ENCODE measurements at places on chromosomes 5 and 9.

- no peak for DNase-seq
Observed at GRCh38 chr9:79652598-79652997, 80.8 kb downstream of the TLE4 start.

DNA sequence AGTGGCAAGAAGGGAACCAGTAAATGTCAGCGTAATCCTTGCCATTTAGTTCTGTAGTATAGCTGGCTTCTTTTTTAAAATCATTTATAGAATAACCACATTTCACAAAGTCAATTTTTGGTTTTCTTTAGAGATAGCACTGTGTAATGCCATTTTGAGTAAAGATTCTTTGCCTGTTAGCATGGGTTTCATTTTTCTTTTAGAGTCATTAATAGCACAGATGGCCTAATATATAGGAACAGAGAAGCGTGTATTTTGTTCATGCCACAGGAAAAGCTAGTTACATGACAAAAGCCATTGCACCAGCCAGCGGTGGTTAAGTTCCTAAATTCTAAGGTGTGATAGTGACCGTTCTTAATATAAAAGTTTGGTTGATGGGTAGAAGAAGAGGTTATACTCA lies 1363.9 kb downstream of the MAT2B start:
- DNase-seq: no peak

- DNase-seq: no peak
Observed at GRCh38 chr9:27125030-27125429, 16.0 kb downstream of the TEK start.

- DNase-seq: no peak
Observed at GRCh38 chr5:89106480-89106879, 223.5 kb upstream of the MEF2C start.

DNA sequence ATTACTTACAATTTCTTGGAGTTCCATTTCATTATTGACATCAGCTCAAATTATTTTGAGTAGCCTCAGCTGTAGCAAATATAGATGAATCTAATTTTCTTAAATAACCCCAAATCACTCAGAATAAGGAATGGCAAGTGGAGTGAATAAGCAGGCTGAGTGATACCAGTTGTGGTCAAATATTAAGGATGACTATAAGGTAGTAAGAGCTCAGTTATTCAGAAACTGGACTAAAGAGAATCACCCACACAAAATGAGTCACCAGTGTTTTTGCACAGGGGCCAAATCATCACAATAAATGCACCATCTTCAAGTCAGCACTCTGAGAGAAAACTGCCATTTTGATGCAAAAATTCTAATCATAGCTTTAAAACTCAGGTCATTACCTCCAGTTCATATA lies 128.9 kb upstream of the TARS1 start:
- no peak for DNase-seq

- no peak for DNase-seq
Observed at GRCh38 chr9:112355427-112355897, 22.0 kb upstream of the PTBP3 start.

GRCh38 chr9:95981761-95982390 lies 106.4 kb downstream of the ERCC6L2 start:
- DNase-seq: no peak

DNA sequence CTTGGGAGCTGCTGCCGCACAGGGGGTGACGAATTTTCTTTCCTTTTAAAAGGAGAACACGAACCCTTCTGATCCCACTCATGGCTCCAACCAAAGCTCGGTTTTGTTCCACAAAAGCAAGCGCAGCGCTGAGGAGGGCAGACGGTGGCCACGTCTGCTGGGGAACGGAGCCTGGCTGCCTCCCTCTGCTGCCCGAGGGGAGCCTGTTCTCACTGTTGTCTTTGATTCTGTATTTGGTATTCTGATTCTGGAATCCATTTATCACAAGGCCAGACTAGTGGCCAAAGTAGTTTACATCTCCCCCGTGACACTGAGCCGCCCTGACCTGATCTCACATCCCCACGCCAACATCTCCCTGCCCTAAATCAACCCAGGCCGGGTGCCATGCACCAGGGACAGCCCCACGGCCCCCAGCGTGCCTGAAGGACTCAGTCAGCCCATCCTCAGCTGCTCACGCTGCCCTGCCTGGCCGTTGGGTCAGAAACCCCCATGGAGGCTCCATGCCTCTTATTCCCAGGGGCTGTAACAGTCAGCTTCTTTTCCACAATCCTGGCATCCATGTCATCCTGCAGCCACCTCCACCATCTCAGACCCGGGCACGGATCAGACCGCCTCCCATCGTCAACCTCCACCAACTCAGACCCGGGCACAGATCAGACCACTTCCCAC lies 6.7 kb upstream of the NSMF start:
- no peak for DNase-seq

DNA sequence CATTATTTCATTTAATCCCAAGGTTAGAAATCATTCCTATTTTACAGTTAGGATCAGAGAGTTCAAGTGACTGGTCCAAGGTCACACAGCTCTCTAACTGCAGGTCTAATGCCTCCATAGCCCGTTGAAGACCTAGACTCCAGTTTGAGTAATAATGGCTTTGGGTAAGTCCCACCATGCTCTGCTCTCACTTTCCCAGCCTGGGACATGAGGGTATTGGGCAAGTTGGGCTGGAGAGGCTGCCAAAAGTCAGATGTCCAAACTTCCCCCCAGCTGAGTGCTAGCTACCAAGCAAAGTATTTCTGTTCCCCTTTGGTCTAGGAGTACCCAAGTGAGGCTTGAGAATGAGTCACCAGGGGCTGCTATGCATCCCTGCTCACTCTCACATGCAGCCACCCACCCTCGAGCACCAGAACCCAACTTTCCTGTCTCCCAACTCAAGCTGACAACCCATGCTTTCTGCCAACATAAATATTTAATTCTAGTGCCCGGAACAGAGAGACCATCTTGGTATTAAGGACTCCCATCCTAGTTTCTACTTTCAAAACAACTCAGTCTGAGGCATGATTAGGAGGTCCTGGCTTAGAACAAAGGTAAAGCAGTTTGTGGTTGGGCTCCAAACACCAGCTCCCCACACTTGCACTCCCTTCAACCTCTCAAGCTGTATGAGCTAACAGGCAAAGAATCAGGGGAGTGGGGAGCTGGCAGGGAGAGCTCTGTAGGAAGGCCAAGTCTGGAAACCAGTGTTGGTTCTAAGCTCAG lies 236.5 kb upstream of the TRIM32 start:
- no peak for DNase-seq

DNA sequence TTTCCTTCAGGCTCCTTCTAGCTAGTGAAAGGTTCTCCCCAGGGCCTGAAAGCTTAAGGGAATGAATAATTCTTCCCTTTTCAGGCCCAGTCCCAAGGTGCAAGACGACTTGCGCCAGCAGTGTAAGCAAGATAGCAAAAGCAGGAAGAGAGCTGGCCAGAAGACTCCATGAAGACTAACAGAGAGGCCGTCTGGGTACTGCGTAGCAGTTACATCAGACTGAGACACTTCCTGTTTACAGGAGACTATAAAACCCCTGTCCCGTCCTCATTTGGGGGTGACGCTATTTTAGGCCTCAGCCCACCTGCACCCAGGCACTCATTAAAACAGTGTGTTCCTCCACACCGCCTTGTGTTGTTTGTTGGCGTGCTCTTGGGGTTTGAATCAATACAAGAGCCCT lies 90.7 kb upstream of the MOCS2 start:
- DNase-seq: no peak

- no peak for DNase-seq
Observed at GRCh38 chr9:33153666-33154065, 13.5 kb downstream of the B4GALT1 start.

GRCh38 chr9:27377147-27377807 lies 80.3 kb upstream of the EQTN start:
- DNase-seq: no peak

GRCh38 chr5:175657593-175658271 lies at the start of gene HRH2:
Gene HRH2 (plus strand): TSS chr5:175658071. CDS start chr5:175683234, 25,163 bp downstream.
- DNase-seq: peak; percentile 8

GRCh38 chr9:2740616-2741015 lies 23.3 kb downstream of the KCNV2 start:
- DNase-seq: no peak

DNA sequence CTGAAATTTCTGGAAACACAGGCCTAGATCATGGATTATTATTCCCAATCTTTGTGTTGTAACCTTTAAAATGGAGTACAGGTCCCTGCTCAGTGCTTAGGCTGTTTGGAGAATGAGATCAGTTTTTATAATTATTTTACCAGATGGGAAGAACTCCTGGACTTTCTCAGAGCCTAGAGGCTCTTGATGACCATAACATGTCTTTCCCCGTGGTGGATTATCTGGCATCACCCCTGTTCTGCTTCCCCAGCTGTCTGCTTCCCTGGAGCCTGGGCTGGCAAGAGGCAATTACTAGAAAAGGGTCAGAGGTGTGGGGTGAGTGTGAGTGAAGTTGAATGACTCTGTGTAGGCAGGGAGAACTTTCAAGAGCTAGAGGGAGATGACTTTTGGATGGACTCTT lies 143.0 kb downstream of the CARTPT start:
- no peak for DNase-seq

DNA sequence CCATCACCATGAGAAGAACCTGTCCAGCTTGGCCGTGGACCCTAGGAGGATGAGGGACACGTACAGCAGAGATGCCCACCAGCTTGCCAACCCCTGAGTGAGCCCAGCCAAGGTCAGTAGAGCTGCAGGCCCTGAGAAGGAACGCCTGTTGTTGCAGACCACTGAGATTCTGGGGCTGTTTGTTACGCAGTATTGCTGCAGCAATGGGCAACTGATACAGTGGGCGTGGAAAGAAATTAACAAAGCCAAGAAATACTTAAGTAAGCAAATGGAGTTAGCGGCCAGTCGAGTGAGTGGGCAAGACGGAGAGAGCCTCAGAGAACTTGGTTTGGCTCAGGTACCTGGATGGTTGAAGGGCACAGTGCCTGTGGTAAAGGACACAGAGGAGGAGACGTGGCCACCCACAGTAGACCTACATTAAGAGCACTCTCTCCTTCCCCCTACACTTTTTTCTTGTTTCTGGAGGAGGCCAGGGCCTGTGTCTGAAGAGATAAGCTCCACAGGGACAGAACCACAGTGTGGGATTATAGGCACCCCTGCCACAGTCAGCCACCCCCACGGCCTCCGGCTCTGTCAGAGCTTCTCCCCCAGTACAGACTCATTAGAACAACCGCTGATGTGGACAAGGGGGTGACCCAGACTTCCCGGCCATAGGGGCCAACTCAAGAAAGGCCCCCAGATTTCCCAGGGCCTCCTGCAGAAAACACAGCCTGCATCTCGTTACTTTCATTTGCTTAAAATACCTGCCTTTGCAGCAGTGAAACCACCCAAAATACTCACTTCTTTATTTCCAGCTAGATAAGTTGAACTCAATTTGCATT lies 40.1 kb upstream of the GRHPR start:
- DNase-seq: no peak

DNA sequence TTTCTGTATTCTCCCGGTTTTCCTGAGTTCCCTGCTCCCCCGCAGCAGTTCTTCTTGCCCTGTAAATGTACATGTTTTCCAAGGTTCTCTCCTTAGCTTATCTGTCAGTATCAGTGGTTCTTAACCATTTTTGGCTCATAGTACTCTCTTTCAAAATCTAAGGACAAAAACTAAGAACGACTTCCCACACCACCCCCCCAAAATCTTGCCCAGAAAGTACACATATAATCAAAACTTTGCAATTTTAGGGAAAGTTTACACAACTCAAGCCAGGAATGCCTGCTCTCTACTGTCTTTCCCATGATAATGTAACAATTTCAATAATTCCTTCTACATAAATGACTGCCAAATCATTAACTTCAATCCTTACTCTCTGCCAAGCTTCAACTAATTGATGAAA lies 4.5 kb downstream of the DCAF12 start:
- DNase-seq: no peak

GRCh38 chr5:36378551-36378950 lies 76.8 kb upstream of the RANBP3L start:
- DNase-seq: no peak

DNA sequence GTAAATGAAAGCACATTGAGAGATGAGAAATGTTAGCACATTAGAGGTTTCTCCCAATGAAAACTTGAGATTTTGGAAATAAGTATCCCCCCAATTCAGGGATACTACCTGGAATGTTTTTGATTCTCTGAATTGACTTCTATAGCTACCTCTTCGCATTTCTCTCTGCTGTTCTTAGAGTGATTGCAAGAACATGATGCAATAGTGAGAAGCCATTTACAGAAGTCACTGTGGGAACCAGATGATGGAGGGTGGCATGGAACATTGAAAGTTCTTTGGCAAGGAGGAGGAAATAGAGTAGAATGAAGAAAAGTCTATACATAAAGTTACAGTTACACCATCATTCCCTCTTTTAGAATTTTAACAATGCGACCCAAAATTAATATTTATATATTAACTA lies 9.2 kb downstream of the NPR3 start:
- DNase-seq: no peak

DNA sequence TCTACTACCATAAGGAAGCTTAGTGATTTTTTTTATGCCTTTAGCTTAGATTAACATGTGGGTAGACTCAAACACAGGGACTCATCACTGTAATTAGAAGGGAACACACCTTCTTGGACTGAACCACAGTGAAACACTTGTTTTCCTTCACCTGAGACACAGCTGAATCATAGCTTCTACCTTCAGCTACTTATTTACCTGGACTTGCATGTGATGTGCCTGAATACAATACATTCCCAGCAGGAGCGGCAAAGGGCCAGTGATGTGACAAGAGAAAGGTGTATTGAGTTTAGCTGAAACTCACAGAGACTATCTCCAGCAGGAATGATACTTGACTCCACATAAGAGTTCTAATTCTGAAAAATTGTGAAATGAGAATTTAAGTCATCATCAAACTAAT lies 37.8 kb downstream of the GRAMD2B start:
- DNase-seq: no peak

Measured in T-helper 1 cell (primary cell).